ENCODE measurements at places on chromosomes 12 and 14. TPM values are rescaled to one million over a fixed set of nuclear protein-coding genes. Genes with fewer than 3 reads are reported as not detected.
A peak's percentile ranks its signal among the peaks of the same experiment; 100 is the strongest.

DNA sequence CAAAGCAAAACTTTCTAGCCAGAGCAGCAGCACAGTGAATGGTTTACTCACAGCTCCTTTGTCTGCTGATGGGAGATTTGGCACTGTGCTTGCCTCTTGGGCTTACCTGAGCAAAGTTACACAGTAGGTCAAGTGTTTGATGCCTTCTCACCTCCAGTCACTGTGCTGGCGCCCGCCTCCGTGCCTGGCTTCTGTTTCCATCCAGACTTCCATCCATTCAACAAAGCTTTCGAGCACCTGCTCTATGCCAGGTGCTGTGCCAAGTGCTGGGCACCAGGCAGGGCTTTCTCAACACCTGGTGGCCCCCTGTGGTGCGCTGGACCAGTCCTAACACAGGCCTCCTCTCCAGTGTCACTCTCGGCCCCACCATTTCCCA is 199.2 kb upstream of the EEA1 start:
- no peak overlapping the region for H3K27ac ChIP-seq
- H3K4me3 ChIP-seq: no peak overlapping the region
- no peak for DNase-seq

- no peak for DNase-seq
- no peaks in the 10 kb centered on the region for H3K36me3 ChIP-seq
- H3K4me3 ChIP-seq: no peak overlapping the region
- H3K4me1 ChIP-seq: no peaks in the 10 kb centered on the region
- peaks cover 45% of the 10 kb centered on the region for H3K27me3 ChIP-seq
Measured at GRCh38 chr12:15214851-15215601, 6.2 kb downstream of the RERG start.

GRCh38 chr12:11984417-11984816 is 86.3 kb upstream of the BCL2L14 start:
- peaks cover 63% of the 10 kb centered on the region for H3K36me3 ChIP-seq
- H3K27ac ChIP-seq: no peak overlapping the region
- H3K4me1 ChIP-seq: peaks cover 46% of the 10 kb centered on the region
- H3K27me3 ChIP-seq: no peaks in the 10 kb centered on the region
- no peak overlapping the region for H3K4me3 ChIP-seq

DNA sequence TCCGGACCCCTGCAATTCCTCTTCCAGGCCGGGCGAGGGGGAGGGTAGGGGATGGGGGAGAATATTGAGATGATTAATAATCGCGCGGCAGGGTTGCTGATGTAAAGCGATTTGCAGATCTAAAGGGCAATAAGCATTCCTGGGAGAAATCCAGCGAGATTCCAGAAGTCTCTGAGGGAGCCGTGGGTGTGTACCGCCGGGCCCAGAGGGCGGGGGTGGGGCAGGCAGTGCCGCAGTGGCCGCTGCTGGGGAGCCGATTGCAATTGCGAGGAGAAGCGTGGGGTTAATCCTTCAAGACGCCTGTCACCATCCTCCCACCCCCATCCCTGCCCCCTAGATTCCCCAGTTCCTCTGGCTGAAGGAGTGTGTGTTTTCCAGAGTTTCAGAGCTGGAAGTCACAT is 16.4 kb downstream of the FOS start:
- H3K4me3 ChIP-seq: peak overlapping the region; percentile 75
- no peaks in the 10 kb centered on the region for H3K36me3 ChIP-seq
- peaks cover 13% of the 10 kb centered on the region for H3K27me3 ChIP-seq
- DNase-seq: no peak
- peaks cover 23% of the 10 kb centered on the region for H3K4me1 ChIP-seq
- no peak overlapping the region for H3K27ac ChIP-seq

DNA sequence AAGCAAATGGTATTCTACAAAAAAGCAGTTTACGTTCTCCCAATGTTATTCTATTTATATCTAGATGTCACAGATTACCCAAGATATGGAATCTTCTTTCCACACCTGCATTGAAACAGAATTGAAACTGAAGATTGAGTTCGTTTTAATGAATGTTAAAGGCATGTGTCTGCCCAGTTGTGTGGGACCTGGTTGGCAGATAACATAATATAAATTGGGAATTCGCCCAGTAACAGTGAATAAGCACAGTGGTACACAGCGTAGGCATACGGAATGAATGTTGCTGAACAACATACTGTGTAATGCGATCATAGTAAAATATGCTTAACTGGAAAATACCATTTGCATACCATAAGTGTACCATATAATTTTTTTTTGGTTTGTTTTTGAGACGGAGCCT is 4.3 kb downstream of the KHNYN start:
- H3K27ac ChIP-seq: no peak overlapping the region
- no peak for DNase-seq
- H3K27me3 ChIP-seq: no peaks in the 10 kb centered on the region
- peaks cover 60% of the 10 kb centered on the region for H3K36me3 ChIP-seq

- peaks cover 6% of the 10 kb centered on the region for H3K36me3 ChIP-seq
- no peak overlapping the region for H3K4me3 ChIP-seq
- no peak overlapping the region for H3K27ac ChIP-seq
- H3K4me1 ChIP-seq: peaks cover 28% of the 10 kb centered on the region
- H3K27me3 ChIP-seq: peaks cover 10% of the 10 kb centered on the region
- DNase-seq: no peak
Measured at GRCh38 chr14:92759300-92759678, 10.9 kb upstream of the LGMN start.

DNA sequence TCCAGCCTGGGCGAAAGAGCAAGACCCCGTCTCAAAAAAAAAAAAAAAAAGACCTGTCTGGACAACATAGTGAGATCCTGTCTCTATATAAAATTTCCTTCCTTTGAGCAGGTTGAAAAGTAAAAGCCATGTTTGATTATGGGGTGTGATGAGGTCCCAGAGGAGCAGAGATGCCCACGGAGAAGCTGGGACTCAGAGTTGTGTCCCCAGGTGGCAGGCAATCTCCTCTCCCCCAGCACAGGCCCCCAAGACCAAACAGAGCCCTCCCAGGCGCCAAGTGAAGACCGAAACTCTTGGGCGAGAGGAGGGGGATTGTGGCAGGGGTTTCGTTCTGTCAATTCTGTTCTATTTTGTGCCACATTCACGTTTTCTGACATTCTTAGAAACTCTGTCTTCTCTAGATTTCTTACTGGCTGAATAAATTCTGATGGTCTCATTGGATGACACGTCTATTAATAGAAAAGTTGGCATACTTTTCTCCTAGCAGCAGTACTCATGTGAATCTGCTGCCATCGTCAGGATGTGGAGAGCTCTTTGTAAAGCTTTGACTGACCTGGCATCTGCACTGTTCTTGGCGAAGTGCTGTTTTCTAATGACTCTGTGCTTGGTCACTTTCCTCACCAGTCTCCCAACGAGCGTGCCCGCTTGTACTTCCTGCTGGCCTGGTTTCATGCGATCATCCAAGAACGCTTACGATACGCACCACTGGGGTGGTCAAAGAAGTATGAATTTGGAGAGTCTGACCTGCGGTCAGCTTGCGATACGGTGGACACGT is 43.4 kb downstream of the HSP90AA1 start:
- H3K4me1 ChIP-seq: no peaks in the 10 kb centered on the region
- H3K4me3 ChIP-seq: no peak overlapping the region
- no peak for DNase-seq

GRCh38 chr14:78196323-78196722 is 26.1 kb downstream of the NRXN3 start:
- no peaks in the 10 kb centered on the region for H3K36me3 ChIP-seq
- H3K27ac ChIP-seq: no peak overlapping the region
- peaks cover 3% of the 10 kb centered on the region for H3K27me3 ChIP-seq
- DNase-seq: no peak
- H3K4me3 ChIP-seq: no peak overlapping the region
- H3K4me1 ChIP-seq: peaks cover under 1% of the 10 kb centered on the region

The TAS2R8 gene
- total RNA-seq: not detected

The OR6C65 gene
- not detected for total RNA-seq

Measured in activated CD4-positive, alpha-beta T cell treated with anti-CD3 and anti-CD28 coated beads, Interleukin-2, amount 10 ng/mL, durations not matched to agents 7 days and 5 days (primary cell).